ENCODE measurements at places on chromosomes 5 and 9. TPM values are rescaled to one million over a fixed set of nuclear protein-coding genes. Genes with fewer than 3 reads are reported as not detected.
A peak's percentile ranks its signal among the peaks of the same experiment; 100 is the strongest.

The RNF180 gene
- 23.8 TPM for total RNA-seq

DNA sequence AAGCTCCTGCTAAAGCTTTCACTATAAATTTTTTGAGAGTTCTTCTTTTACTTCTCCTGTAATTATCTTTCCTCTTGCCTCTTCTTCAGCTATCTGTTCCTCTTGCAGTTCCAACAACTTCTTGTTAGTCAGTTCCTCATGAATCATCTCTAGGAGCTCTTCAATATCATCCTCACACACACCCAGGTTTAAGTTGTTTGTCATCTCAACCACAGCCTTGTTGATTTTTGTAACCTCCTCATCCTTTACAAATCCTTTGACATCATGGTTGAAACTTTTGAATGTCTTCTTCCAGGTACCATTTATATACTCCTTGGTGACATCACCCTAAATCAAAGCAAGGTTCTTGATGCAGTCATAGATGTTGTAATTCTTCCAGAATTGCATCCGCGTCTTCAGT lies 106.3 kb upstream of the MAMDC2 start:
- DNase-seq = no peak

GRCh38 chr5:150077996-150078801 lies 8.2 kb downstream of the CSF1R start:
- no peak for DNase-seq

The IL17B gene
- 8.9 TPM for total RNA-seq

DNA sequence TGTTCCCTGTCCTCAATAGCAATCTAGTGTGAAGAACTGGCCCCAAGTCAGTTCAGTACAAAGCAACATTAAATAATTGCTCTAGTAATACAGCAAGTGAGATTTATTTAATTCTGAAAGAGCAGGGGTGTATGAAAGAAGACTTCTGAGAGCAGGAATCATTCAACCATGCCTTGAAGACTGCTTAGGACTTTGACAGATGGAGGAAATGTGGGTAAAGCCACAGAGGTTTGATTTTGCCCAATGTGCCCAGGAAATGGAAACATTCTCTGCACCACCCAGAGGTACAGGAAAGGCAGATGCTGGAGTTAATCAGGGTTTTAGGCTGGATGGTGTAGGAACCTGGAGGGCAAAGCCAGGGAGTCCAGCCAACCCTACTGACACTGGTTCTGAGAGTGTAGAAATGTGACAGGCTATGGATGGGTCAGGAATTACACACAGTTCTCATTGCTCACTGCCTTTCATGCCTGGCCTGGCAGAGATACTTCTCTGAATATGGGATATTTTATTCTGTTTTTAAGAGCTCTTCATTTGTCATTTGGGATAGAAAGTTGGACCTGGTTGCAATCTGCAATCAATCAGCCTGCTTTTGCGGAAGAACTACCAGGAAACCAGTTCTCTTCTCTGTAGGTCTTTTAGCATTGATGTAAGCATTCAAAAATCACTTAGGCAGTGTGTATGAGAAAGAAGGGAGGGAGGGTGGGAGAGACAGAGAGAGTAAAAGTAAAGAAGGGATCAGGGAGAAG lies 88.3 kb downstream of the BRINP1 start:
- no peak for DNase-seq

- DNase-seq = no peak
Observed at GRCh38 chr5:133994990-133995333, 9.8 kb downstream of the VDAC1 start.

DNA sequence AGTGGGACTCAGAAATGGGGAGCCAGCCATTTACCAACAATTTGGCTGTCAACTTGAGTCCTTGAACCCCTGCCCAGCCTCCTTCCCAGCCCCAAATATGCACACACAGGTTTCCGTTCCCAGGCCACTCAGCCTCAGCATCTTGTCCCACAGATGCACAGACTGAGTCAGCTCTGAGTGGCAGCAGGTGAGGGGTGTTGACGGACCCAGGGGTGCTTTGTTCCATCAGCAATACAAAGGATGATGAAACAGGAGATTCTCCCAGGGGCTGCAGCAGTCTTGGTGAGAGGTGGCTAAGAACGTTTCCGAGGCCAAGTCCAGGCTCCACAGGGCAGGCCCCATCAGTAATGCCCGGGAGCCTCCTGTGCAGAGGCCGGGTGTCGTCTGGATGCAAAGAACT lies 4.9 kb upstream of the OLFM1 start:
- DNase-seq = no peak

The FRMD3 gene
- 10.8 TPM for total RNA-seq

- DNase-seq = no peak
Observed at GRCh38 chr9:118268046-118268445, 563.8 kb downstream of the TLR4 start.

- DNase-seq = no peak
Observed at GRCh38 chr5:78320401-78320800, 25.9 kb upstream of the AP3B1 start.

DNA sequence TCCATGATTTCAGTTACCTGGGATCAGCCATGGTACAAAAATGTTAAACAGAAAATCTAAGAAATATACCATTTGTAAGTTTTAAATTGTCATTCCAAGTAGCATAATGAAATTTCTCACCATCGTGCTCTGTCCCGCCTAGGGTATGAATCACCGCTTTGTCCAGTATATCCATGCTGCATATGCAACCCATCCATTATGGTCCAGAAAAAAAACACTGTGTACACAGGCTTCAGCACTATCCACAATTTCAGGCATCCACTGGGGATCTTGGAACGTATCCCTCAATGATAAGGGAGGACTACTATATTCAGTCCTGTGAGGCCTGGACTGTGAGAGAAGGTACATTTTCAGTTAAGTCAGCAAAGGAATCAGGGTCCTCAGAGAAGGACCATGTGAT lies 37.6 kb upstream of the HNRNPA0 start:
- no peak for DNase-seq

- no peak for DNase-seq
Observed at GRCh38 chr9:84839541-84839940, 170.0 kb downstream of the NTRK2 start.

DNA sequence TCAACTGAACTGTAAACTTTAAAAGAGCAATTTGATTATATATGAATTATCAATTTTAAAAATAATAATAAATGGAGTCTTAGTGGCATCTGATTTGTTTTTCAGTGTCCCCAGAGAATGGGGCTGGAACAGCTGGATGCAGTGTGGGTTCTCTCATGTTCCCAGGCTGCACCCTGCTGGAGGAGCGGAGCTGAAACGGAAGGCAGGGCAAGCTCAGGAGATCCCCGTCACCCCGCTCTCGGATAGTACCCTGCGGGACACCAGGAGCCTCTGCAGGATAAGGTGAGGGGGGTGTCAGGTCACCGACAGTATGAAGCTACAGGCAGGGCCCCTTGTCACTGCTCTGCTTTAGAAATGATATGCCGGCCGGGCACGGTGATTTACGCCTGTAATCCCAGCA lies 57.3 kb downstream of the S1PR3 start:
- no peak for DNase-seq

DNA sequence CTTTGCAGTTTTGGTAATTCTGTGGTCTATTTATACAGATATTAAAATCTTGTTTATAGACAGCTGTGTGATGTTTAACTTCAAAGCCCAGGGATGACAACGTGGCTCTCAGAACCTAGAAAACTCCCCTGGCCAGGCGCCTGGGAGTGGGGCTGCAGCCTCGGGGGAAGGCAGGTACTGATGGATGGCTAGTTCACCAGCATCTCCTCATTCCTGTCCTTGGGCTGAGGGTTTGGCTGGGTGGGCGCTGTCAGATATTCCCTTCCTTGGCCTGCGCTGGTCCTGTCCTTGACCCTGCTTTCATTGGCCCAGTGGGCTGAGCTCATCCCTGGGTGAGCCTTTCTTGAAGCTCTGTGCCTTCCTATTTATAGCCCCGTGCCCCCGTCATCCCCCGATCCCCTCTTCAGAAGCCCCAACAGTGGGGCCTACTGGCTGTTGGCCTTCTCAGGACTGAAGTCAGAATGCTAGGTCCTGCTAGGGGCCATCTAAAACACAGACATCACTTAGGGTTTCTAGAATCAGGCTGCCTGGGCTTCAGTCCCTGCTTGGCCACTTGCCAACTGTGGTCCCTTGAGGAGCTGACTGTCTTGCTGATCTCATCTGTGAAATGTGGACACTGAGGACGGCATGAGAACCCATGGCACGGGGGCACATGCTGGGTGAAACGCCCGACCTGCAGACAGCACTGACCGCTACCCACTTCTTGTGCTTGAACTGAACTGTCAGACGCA lies 20.9 kb downstream of the SH3GLB2 start:
- no peak for DNase-seq

The GMCL2 gene
- total RNA-seq = 0.16 TPM

The RNF224 gene
- total RNA-seq = not detected

The FGD3 gene
- 7.4 TPM for total RNA-seq

The MYMK gene
- total RNA-seq = 1.2 TPM

DNA sequence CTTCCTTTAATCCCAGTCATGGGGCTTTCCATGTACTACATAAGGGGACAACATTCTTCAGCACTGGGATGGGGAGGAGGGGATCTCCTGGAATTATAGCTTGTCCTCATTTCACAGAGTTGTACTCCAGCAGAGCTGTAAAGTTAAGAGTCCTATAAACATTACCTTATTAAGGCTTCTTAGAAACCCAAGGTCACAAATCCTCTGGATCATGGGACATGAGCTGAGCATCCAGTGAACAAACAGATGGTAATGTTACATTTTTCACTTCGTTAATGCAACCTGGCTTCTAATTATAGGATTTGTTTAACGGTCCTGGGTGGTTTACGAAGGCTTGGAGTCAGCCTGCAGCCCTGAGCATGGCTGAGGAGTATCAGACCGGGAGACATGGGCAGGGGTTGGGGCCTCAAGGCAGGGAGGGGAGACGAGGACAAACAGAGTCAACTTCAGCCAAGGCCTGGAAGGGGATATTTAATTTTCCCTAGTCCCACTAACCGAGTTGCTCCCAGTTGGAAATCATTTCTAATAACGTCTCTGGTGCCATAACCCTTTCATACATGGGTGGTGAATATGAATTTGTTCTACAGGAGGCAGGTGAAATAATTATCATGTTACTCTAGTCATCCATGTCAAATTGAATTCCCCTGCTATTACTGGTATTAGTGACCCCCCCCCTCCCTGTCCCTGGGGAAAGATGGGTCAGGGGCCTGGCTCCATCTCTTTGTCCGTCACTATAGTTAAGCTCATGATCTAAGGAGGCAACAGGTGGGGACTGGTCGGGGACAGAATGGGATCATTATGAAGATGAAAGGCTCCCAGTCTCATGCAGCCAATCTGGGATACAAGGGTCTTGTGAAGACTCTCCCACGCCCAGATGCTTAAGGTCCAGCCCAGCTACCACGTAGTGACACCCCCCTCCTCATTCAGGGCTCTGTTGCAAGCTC lies 10.7 kb upstream of the IL17B start:
- no peak for DNase-seq

GRCh38 chr9:130711469-130711868 lies 17.9 kb downstream of the EXOSC2 start:
- DNase-seq = no peak

The NUTM2G gene
- not detected for total RNA-seq

The C5orf46 gene
- 1.3 TPM for total RNA-seq

DNA sequence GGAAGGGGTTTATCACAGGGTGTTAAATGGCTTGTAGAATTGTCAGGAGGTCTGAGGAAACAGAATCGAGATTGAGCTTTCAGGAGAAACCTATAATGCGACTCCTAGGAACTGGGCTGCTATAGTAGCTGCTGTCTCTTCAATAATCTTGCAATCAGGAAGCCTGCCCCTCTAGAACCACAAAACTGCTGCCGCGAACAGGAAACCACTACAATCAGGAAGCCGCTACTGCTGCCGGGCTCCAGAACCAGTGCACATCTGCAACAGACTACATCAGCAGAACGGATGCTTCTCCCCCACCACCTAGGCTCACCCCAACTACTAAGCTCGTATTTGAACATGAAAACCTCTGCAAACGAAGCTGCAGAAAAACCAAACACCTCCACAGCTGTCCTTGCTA lies 31.6 kb downstream of the TNFSF8 start:
- DNase-seq = no peak

The PCDHB14 gene
- 10.1 TPM for total RNA-seq

The KCNT1 gene
- 0.58 TPM for total RNA-seq

The SETX gene
- total RNA-seq = 128 TPM

GRCh38 chr9:136140046-136140445 lies 21.4 kb upstream of the TMEM250 start:
- no peak for DNase-seq

DNA sequence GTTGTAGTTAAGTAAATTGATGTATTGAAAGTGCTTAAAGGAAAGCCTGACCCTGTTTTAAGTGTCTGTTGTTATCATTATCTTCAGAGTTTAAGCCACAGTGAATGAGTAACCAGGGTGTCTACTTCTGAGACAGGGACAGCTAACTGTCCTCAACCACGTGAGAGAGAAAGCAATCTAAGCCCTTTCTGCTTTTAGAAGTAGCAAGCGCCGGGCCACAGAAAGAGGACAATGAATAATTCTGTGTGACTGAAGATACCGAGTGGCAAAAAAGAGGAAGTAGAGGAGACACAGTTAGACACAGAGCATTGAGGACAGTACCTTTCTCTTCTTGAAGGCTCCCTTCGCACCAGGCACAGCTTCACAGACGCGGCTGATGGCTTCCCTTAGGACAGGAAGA lies 86.3 kb downstream of the S1PR3 start:
- DNase-seq = no peak

GRCh38 chr9:71929791-71930440 lies 18.5 kb downstream of the C9orf85 start:
- no peak for DNase-seq

- no peak for DNase-seq
Observed at GRCh38 chr5:66351813-66352212, 207.7 kb downstream of the SREK1 start.

DNA sequence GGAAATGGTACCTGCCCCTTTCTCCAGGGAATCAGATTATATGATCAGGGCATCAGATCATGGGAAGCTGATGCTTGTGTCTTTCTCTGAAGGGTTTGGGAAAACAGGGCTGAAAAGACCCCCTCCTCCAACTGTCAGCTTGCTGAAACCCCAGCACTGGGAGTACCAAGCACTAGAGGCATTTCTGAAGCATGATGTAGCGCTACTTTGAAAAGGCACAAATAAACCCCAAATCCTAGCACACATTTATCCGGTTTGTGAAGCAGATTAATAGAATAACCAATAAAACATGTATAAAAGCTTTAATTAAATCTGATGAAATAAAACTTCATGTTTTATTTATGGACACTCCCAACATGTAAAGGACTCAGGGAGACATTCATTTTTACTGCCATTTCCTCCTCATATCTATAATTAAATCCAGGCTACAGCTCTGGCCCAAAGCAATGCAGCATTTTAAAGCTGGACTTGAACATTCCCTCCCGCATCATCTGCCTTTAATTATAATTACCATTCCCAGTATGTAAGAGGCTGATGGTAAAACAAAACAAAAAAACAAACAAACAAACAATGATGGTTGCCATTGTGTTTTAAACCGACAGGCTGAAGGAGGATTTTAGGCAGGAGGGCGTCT lies 298.2 kb upstream of the RFX3 start:
- peak; percentile 36 for DNase-seq

GRCh38 chr9:95182854-95183563 lies 134.5 kb downstream of the FANCC start:
- no peak for DNase-seq

DNA sequence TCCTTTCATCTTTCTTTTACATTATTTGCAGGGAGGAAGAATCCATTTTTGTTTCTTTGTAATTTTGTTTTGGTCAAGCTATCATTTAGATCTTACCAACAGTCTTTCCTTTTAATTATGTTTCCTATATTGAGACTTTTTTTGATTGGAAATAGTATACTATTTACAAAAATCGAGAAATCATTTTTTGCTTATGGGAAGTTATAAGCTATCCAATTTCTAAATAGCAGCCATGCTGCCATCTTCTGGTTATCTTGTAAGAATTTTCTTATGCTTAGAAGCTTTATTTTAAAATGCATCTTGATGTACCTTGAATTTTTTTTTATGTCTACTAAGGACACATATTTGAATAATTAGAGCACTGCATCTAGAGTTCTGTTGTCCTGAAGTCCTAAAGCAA lies 821.2 kb downstream of the PTPRD start:
- DNase-seq = no peak

The AQP3 gene
- total RNA-seq = 27.1 TPM
